Jurkat, Clone E6-1 (cell line): ENCODE measurements at places on chromosomes 6 and 20.

DNA sequence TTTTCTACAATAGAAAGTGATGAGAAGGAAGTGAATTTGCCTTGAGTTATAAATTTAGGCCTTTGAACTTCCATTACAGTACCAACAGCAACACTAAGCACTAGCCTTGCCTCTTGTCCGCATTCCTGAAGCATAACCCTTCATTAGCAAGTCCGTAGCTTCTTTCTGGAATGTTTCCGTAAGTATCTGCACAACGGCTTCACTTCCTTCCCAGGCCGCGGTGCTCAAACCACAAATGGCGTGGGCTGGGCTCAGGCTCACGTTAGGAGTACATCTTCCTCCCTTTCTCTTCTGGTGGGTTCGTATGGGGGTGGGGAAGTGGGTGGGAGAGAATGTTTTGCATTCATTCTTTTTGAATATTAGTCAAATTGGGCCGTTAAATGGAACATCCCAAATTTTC is 193.8 kb upstream of the SNX9 start:
- DNase-seq, result peak; percentile 34

DNA sequence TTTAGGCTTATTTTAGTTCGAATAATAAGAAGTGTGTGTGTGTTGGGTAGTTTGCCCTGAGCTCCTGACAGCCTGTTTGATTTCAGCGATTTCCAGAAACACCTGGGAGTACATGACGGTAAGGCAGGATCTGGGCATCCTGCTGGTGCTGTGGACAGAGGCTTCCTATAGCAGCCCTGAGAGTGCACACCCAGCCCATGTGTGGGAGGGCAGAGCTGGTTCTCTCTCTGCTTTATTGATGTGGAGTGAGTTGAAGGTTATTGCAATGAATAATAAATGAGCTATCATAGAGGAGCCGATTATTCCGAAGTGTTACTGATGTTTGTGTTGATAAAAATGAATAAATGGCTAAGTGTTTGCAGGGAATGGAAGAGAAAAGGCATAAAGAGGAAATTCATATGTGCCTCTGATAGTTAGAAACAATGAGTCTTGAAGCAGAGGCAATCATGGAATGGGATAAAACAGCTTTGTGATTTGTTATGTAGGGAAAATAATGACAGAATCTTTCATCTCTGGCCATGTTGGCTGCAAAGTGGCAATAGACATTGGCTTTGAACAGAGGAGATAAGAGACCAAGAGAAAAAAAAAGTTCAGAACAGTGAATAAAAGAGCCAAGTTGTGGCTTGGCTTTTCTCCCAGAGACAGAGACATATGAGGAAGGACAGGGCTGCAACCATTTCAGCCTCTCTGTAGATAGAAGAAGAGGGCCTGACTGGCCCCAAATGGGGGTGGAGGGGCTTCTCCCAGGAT is 166.2 kb upstream of the CHD6 start:
- DNase-seq, result no peak

DNA sequence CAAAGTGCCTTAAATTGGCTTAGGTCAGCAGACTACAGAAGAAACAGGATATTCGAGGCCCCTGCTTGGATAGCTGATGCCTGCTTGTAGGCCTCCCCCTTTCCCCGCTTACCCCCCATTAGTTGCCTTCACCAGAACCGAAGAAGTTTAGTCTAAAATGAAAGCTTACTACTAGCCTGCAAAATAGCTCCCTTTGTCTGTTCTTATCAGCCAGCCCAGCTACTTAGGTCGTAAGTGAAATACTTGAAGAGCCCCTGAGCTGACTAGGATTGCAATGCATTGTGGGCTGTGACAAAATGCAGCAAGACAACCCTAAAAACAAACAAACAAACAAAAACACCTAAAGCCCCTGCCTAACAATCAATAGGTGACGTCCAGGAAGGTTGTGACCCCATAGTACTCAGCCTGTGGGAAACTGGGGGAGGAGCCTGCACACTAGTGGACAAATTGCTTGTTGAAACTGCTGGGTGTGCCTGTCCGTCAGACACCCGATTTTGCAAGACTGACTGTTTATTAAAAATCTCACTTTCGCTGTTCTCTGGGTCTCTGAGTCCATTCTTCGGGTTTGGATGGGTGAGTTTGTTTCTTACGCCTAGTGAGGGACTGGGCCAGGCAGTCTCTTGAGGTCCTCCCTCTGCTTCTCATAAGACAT is 105.0 kb upstream of the DUSP22 start:
- no peak for DNase-seq

DNA sequence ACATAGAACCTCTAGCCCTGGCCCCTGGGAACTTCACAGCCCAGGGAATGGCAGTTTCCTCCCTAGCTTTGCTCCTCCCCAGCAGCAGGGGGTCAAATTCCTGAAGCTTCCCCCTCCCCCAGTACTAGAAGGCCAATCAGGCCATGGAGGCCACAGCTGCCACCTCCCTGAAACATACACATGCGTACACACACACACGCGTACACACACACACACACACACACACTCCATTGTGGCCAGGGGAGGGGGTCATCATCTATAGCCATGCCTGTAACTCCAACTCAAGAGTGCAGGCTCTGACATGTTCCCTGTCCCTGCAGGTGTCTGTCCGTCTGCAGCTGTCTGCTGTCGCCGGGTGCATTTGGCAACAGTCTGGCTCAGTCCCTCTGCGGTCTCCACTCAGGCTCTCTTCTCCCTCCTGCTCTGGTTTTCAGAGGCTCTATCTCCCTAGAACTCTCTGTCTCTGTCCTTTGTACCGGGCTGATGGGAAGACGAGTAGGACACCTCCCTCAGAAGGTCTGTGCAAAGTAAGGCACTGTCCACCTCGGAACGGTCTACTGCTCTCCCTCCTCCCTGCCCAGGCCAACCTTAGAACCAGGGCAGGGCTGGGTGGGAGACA is 1.4 kb downstream of the LRFN2 start:
- DNase-seq, result no peak

GRCh38 chr6:106757267-106757666 is 127.9 kb downstream of the QRSL1 start:
- no peak for DNase-seq

GRCh38 chr6:107491138-107491609 is 1.3 kb downstream of the SOBP start:
- no peak for DNase-seq

- DNase-seq, result peak; percentile 93
These were observed 31.2 kb upstream of the MAPK13 start for GRCh38 chr6:36098920-36099647.

DNA sequence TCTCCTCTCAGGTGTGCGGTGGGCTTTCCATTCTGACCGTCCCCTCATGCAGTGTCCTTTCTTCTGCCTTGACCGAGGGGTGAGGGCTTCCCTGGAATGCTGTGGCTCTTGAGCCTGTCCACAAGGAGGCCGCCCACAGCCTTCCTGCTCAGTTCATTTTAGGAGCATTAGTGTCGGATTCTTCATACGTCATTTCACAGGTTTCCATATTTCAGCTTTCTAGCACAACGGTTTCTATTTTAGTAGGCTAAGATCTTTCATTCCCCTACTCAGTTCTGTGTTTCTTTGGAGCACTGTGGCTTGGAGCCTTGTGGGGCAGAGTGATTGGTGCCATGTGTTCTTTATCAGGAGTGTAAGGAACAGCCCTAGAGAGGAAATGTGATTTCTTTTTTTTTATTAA is 5.5 kb downstream of the PPP1R3G start:
- no peak for DNase-seq

DNA sequence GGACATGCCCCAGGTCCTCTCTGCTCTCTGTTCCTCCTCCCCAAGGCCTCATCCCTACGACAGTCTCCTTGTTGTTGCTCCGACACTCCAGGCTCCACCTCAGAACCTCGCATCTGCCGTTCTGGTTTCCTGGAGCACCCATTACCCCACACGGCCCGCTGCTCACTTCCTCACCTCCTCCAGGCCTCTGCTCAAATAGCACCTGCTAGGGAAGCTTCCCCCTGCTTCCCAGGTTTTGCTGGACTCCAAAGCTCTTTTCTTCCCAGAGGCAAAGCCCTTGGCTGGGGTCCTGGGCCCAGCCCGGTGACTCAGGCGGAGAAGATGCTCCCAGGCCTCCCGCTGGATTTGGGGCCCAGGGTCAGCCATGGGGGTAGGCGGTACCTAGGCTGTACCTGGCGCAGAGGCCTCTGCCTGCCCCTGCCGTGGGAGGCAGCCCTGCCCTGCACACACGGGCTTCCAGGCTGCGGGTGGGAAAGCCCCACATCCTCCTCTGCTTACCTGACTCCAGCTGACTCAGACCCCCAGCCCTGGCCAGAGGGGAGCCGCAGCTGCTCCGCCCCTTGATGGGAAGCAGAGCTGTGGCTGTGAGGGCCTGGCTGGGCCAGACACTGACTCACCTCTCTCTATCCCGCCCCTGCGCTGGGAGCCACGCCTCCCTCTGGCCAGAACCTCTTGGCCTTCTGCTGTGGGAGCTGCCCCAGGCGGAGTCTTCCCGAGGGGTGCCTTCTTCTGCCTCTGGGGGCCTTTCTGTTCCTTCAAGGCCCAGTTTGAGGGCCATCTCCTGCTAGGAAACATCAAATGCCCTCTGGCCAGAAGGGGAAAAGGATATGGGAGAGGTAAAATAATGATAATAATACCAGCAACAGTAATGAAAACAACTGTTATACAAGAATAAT is 130.5 kb downstream of the CEBPB start:
- no peak for DNase-seq

GRCh38 chr6:157449610-157450009 is 68.6 kb downstream of the ZDHHC14 start:
- no peak for DNase-seq

DNA sequence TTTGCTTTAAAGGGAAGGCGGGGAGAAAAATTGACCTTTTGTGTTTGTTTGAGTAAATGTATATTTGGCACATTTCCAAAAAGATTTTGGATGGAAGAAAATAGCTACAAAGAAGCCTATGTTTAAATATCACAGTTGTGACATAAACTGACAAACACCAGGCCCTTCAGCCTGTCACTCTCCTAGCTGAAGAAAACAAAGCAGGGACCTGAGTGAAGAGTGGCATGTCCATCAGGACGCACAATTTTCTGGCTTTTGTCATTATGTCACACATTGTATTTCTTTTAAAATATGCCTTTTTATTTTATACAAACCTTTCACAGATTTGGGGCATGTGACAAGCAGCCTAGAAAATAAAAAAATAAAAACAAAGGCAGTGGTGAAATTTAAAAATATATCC is 241.2 kb downstream of the OGFRL1 start:
- DNase-seq, result no peak
